ENCODE measurements at places on chromosomes 5 and 9.

DNA sequence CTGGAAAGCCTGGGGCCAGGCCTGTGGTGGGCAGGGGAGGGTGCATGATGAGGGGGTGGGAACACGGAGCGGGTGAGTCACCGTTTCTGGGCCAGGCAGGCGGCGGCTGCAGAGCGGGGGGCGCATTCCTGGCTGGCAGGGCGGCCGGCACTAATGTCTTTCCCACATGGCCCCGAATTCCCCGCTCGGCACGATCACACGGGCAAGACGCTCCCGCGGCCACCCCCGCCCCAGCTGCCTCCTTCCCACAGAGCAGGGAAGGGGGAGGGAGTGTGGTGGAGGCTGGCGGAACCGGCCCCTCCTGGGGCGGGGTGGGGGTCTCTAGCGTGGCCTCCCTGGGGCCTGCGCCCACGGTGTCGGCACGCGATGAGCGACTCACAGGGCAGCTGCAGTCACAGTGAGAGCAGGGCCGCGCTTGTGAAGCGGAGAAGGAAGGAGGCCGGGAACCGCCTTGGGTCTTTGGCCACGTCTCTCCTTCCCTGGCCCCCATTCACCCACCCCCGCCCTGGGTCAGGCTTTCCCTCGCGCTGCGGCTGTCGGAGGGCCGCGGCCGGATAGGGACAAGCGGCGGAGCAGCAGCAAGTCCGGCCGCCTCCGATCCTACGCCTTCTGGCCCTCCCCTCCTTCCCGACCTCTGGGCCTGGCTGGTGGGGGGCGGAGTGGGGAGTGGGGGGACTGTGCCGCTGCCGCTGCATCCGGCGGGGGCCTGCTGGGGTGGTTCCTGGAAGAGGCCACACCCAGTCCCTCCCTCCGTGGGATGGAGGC, 48.9 kb downstream of the CXXC5 start:
- DNase-seq: no peak
- H3K4me3 ChIP-seq: peak overlapping the region; percentile 31
- no peaks in the 10 kb centered on the region for H3K27me3 ChIP-seq
- H3K27ac ChIP-seq: peak overlapping the region; percentile 54

GRCh38 chr5:170360709-170361108, 28.5 kb downstream of the KCNMB1 start:
- no peak overlapping the region for H3K4me3 ChIP-seq
- no peaks in the 10 kb centered on the region for H3K4me1 ChIP-seq
- H3K27me3 ChIP-seq: peaks cover 4% of the 10 kb centered on the region
- H3K36me3 ChIP-seq: no peaks in the 10 kb centered on the region

- H3K27ac ChIP-seq: no peak overlapping the region
- no peak overlapping the region for H3K4me3 ChIP-seq
- no peaks in the 10 kb centered on the region for H3K27me3 ChIP-seq
- H3K4me1 ChIP-seq: peaks cover 22% of the 10 kb centered on the region
- no peak for DNase-seq
These were observed 52.5 kb downstream of the AOPEP start for GRCh38 chr9:94779031-94779430.

DNA sequence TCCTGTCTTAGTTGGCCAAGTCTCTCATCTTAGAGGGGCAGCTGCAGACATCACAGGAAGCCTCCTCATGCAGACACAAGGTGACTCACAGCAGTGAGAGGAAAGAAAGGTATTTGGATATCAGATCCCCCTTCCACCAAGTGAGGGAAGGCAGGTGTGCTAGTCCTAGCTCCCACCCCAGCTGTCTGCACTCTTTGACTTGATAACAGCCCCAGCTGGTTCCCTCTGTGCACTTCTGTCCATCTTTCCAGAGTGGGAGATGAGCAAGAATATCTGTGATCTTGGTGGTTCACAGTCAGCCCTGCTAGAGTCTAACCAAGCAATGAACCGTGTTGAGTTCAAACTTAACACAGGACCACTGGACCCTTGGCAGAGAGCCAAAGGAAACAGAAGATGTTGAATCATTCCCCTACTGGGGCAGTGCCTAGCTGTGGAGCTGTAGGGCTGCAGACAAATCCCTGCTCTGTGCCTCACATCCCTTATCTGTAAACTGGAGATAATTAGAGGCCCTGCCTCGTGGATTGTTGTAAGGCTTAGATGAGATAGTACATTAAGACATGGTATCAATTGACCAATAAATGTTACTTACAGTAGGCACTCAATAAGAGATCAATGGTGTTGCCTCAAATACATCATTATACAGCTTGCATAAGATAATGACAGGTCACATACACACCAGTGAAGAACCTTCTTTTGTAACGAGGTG, 39.1 kb downstream of the SH3RF2 start:
- H3K36me3 ChIP-seq: peaks cover 2% of the 10 kb centered on the region
- no peaks in the 10 kb centered on the region for H3K27me3 ChIP-seq
- peaks cover 39% of the 10 kb centered on the region for H3K4me1 ChIP-seq

DNA sequence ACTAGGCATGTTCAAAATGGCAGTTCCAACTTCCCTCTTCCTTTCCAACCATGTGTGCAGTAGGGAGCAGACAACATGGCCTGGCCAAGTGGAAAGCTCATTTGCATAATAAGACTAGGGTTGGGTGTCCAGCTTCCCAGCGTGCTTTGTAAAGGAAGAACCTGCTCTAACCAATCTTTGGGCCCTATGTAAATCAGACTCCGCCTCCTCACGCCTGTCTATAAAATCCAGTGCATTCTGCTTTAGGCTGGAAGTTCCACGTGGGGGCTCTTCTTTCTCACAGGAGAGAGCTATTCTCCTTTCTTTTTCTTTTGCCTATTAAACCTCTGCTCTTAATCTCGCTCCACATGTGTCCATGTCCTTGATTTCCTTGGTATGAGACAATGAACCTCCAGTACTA, 83.4 kb downstream of the GCNT1 start:
- H3K4me1 ChIP-seq: no peaks in the 10 kb centered on the region
- no peaks in the 10 kb centered on the region for H3K27me3 ChIP-seq
- H3K27ac ChIP-seq: no peak overlapping the region
- H3K4me3 ChIP-seq: no peak overlapping the region

DNA sequence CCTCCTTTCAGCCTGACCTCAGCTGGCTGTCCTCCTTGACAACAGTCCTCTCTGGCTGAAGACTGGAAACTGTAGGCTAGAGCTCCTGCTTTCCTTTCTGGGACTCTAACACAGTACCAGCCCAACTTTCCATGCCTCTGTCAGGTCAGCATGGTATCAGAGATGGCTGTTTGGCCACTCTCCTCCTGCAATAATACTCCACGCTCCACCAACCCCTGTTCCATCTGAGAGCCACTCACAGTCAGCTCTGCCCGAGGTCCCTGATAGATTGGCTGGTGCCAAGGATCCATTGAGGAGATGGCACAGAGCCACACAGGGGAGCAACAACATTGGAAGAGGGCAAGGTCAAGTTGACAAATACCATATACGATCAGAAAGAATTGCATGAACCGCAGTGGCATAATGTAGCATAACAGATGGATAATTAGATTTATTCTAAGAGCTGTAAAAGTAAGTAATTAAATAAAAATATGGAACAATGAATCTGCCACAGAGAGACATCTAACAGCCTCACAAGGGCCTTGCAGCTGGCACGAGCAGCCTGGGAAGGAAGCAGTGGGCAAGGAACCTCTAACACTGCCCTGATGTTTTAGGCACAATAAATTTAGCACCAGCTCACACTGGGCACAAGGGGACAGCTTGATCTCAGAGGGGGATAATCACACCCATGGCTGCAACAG, 94.3 kb upstream of the LRRTM2 start:
- H3K4me1 ChIP-seq: no peaks in the 10 kb centered on the region
- no peak overlapping the region for H3K27ac ChIP-seq
- no peaks in the 10 kb centered on the region for H3K36me3 ChIP-seq
- no peaks in the 10 kb centered on the region for H3K27me3 ChIP-seq

- DNase-seq: no peak
- H3K27ac ChIP-seq: no peak overlapping the region
- H3K36me3 ChIP-seq: no peaks in the 10 kb centered on the region
- no peaks in the 10 kb centered on the region for H3K27me3 ChIP-seq
- H3K4me3 ChIP-seq: no peak overlapping the region
These were observed 377.0 kb upstream of the RIOK2 start for GRCh38 chr5:97559827-97560598.

DNA sequence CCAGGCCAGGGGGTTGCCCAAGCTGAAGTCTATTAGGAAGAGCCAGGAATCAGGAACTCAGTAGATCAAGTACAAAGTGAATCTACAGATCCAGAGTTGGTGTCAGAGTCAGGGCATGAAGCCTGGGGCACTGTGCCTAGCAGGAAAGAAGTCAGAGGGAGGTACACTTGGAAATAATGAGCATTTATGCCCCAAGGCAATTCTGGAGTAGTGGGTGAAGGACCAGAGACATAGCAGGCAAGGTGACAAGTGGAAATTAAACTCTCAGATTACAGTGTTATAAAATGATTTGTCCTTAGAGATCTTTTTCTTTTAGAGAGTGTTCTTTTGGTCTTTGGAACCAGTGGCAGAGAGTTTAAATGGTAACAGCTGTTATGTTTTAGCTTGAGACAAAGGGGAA, 138.0 kb downstream of the ADAMTSL1 start:
- no peaks in the 10 kb centered on the region for H3K27me3 ChIP-seq
- no peak for DNase-seq
- H3K4me1 ChIP-seq: no peaks in the 10 kb centered on the region
- H3K27ac ChIP-seq: no peak overlapping the region

- H3K4me3 ChIP-seq: no peak overlapping the region
- no peak for DNase-seq
- no peaks in the 10 kb centered on the region for H3K4me1 ChIP-seq
- H3K36me3 ChIP-seq: no peaks in the 10 kb centered on the region
- no peaks in the 10 kb centered on the region for H3K27me3 ChIP-seq
These were observed 2.5 kb upstream of the PRKACG start for GRCh38 chr9:69016191-69017096.
